Fibroblast of lung (primary cell): ENCODE measurements at places on chromosomes 7 and 10. TPM values are rescaled to one million over a fixed set of nuclear protein-coding genes. Genes with fewer than 3 reads are reported as not detected.

GPR146 gene
- 3.1 and 3.3 TPM in 2 replicates for total RNA-seq

LRRC4 gene
- 0.26 and 0.33 TPM in 2 replicates for total RNA-seq

ZNF804B gene
- total RNA-seq = not detected in 2 replicates

PRLHR gene
- not detected in 2 replicates for total RNA-seq

GHRHR gene
- not detected in 2 replicates for total RNA-seq

RASA4B gene
- 1.5 and 2.1 TPM in 2 replicates for total RNA-seq

MCU gene
- total RNA-seq = 20.0 and 40.5 TPM in 2 replicates

ZNF680 gene
- 5.1 and 10.1 TPM in 2 replicates for total RNA-seq

PON1 gene
- total RNA-seq = not detected in 2 replicates

NODAL gene
- total RNA-seq = not detected in 2 replicates

CYP51A1 gene
- total RNA-seq = 343 and 784 TPM in 2 replicates

NPSR1 gene
- not detected in 2 replicates for total RNA-seq

GCK gene
- total RNA-seq = 0.77 and 1.7 TPM in 2 replicates

MICALL2 gene
- total RNA-seq = 48.0 and 60.1 TPM in 2 replicates

TWNK gene
- 6.1 and 8.0 TPM in 2 replicates for total RNA-seq

PNLIP gene
- not detected in 2 replicates for total RNA-seq

CYP2C19 gene
- not detected in 2 replicates for total RNA-seq

ASAH2 gene
- total RNA-seq = 0.51 and 0.99 TPM in 2 replicates

STEAP4 gene
- total RNA-seq = 0.26 and 0.99 TPM in 2 replicates

DAGLB gene
- total RNA-seq = 12.1 and 22.6 TPM in 2 replicates

OR6V1 gene
- total RNA-seq = not detected in 2 replicates

CFTR gene
- total RNA-seq = under 0.01 and 0.26 TPM in 2 replicates

INHBA gene
- 4.1 and 15.0 TPM in 2 replicates for total RNA-seq

GLCCI1 gene
- 6.7 and 8.3 TPM in 2 replicates for total RNA-seq

CYTH3 gene
- total RNA-seq = 24.4 and 39.1 TPM in 2 replicates

ADGRA1 gene
- total RNA-seq = not detected in 2 replicates

SGCE gene
- total RNA-seq = 93.2 and 106 TPM in 2 replicates

GPNMB gene
- 177 and 182 TPM in 2 replicates for total RNA-seq

CDC14C gene
- under 0.01 and 0.17 TPM in 2 replicates for total RNA-seq

RAPGEF5 gene
- 0.77 and 1.5 TPM in 2 replicates for total RNA-seq

UTF1 gene
- total RNA-seq = not detected in 2 replicates
